ENCODE measurements at places on chromosomes 3 and 15.

DNA sequence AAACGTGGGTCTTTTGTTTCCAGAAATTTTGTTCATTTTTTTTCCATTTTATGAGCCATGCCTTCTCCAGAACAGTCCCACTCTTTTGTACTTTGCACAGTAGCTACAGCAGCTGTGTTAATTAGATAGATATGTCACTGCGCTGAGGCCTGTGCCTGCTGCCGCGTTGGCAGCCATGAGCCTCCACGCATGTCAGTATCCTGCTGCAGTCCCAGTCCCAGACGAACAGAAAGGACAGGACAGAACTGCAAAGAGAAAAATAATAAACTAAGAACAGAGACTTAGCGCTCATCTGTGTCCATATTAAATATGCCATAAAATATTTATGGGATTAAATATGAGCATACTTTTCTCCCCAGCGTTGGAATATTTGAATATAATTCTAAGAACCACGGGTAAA lies 442.4 kb upstream of the RARB start:
- DNase-seq, result no peak

DNA sequence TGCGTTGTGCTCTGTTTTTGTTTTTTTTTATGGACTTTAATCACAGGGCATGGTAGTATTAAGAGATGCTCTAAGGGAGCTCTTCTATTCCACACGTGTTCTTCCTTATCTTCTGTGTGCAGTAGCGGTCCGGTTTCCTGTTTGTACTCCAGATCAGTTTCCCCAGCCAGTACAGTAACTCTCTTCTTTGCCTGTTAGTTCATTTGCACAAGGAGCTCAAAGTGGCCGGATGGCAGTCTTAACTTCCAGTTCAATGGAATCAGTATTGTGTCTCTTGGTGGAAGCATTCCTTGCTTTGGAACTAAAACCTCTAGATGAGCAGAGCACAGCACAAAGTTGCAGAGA lies 122.0 kb downstream of the KLF13 start:
- no peak for DNase-seq

- DNase-seq, result no peak
These were observed 724.2 kb upstream of the CFAP20DC start for GRCh38 chr3:59774000-59774399.

DNA sequence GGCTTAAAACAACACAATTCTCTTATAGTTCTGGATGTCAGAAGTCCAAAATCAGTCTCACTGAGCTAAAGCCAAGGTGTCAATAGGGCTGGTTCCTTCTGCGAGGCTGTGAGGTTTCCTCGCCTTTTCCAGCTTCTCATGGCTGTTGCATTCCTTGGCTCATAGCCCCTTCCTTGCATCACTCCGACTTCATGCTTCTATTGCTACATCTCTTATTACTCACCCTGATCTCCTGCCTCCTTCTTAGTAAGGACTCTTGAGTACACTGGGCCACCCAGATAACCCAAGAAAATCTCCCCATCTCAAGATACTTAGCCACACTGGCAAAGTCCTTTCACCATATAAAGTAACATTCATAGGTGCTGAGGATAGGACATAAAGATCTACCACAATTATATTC lies 193.9 kb downstream of the ADAMTS17 start:
- no peak for DNase-seq

- no peak for DNase-seq
These were observed 123.8 kb downstream of the B3GALNT1 start for GRCh38 chr3:160981217-160981938.

DNA sequence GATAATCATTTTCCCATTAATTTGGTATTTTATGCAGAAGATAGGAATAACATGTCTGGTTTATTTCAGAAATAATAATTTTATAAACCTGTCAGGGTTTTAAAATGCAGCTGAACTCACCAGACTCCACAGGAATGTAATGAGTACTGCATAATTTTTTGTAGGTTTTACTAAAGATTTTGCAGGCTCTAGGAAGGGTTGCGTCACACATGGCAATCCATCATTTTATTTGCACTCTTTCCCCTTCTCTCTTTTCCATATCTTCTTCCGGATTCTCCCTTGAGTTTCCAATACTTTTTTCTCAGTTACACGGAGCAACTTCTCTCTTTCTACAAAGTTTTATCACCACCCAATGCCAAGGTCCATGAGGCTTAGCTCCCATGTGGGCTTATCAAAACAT lies 234.7 kb downstream of the NFKBIZ start:
- DNase-seq, result no peak

GRCh38 chr3:133892541-133893231 lies 3.0 kb downstream of the RAB6B start:
- no peak for DNase-seq

DNA sequence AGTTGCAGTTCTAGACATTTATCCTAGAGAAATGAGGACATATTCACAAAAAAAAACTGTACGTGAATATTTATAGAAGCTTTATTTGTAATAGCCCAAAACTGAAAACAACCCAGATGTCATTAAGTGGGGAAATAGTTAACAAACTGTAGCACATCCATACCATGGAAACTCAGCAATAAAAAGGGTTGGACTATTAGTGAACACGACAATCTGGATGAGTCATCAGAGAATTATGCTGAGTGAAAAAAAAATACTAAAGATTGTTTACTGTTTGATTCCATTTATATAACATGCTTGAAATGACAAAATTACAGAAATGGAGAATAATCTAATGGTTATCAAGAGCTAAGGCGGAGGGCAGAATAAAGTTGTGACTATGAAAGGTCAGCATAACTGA lies 59.5 kb downstream of the CPA3 start:
- no peak for DNase-seq

GRCh38 chr15:52255008-52255407 lies 40.6 kb downstream of the MYO5C start:
- no peak for DNase-seq

DNA sequence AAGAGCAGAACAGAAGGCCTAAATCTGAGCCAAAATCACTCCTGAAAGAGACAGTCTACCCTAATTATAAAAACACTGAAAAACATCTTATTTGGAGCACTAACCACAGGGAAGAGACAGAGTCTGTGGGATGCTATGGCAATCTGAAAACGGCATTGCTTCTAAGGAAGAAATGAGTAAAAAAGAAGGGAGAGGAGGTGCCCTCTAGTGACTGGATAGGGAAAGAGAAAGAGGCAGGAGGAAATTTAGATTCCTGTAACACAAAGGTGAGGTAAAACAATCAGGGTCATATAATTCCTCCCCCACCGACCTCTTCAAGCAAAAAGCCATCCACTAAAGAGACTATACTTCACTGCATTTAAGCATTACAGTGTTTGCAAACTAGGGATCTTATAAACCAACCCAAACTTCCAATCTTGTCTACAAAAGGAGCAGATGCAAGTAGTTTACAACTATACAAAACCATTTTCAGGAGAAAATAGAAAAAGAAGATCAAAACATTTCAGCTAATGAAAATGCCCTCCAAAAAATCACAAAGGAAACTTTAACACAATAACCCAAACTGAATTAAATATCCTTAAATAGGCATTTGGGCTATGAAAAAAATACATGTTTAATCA lies 32.6 kb downstream of the HACD2 start:
- peak; percentile 21 for DNase-seq
